ENCODE measurements at places on chromosomes 16 and 17.

- no peak for DNase-seq
Measured at GRCh38 chr17:6470751-6471521, 26.7 kb downstream of the PIMREG start.

DNA sequence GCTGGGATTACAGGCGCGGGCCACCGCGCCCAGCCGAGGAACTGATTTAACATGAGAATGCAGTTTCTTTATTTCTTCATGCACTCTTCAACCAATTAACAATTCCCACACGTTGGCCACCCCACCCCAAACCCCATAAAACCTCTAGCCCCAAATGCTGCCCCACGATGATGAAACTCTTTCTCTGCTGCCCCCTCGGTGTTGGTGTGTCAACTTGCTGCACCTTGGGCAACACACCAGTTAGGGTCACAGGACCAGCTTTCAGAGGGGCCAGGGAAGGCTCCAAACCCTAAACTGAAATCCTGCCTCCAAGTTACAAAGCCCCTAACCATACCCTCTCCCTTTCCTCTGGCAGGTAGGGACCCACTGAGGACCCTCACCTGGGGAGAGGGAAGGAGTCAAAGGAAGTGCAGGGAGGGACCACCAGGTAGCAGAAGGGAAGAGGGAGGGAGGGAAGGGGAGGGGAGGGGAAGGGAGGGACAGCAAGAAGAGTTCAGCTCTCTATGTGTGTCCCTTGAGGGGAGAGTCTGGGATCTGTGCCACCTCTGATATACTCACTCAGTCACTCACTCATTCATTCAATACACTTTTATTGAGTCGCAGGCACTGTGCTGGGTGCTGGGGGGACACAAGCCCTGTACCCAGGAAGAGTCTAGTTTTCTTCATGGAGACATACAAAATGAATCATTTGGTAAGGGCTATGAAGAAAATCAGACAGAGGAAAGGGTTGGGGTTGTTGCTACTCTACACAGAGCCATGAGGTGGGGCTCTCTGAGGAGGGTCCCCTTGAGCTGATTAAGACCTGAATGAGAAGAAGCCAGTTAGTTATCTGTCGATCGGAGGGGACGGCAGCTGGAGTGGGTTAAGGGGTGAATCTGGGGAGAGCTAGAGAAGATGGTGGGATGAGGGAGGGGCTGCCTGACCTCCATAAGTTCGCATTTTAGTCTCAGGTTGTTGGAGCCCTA is 3.9 kb downstream of the PLXDC1 start:
- DNase-seq = no peak

GRCh38 chr16:2858245-2859025 is 465 bp upstream of the PRSS22 start:
- no peak for DNase-seq

DNA sequence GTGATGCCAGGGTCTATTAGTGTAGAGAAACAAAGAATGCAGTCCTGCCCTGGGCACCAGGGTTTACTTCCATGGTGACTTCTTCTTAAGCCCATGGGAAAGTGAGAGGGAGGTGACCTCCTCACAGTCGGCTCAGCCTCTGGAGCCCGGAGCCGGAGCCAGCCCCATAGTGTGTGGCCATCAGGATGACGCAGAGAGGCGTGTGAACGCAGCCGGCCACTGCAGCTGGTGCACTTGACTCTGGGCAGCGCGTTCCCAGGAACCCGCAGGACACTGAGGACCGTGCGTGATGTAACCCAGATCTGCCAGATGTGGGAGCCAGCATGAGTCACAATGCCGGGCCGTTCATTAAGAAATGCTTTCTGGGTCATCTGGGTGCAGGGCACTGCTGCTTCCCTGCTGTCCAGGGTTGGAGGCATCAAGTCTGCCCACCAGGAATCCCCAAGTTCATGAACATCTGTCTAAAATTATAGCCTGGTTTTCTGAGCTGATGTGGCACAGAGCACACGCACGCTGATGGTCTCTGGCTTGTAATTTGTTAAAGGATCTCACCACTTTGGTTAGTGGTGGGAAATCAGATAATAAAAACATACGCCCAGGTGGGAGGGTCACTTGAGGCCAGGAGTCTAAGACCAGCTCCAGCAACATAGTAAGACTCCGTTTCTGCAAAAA is 114.1 kb downstream of the PITPNC1 start:
- DNase-seq = no peak

GRCh38 chr16:65600629-65601028 is 478.8 kb upstream of the CDH11 start:
- no peak for DNase-seq

DNA sequence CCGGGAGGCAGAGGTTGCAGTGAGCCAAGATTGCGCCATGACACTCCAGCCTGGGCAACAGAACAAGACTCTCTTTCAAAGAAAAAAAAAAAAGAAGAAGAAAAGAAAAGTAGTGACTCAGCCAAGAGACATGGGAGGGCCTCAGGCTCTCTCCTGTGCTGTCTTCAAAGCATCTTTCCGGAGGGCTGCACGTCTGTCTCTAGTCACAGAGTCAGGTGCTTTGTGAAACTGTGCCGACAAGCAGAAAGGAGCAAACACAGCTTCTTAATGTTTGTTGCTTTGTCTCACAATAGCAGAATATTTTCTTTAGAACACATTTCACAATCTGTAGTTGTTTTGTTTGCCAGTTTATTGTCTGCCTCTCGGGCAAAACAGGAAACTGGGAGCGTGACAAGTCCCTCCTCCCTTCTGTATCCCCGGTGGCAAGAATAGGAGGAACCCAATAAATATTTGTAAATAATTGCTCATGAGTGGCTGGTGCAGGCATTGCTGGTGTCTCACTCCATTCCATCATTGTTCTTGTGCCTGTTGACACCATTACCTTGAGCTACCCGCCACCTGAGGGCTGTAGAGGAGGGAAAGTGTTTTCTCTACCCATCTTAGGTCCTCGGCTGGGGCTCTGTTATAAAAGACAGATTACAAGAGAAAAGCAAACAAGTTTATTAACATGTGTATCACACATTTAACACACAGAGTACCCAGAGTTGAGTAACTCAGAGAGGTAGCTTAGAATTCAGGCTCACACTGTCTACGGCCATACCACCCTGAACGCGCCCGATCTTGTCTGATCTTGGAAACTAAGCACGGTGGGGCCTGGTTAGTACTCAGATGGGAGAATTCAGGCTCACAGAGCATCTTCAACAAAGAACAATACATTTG is 5.5 kb downstream of the GAST start:
- no peak for DNase-seq

DNA sequence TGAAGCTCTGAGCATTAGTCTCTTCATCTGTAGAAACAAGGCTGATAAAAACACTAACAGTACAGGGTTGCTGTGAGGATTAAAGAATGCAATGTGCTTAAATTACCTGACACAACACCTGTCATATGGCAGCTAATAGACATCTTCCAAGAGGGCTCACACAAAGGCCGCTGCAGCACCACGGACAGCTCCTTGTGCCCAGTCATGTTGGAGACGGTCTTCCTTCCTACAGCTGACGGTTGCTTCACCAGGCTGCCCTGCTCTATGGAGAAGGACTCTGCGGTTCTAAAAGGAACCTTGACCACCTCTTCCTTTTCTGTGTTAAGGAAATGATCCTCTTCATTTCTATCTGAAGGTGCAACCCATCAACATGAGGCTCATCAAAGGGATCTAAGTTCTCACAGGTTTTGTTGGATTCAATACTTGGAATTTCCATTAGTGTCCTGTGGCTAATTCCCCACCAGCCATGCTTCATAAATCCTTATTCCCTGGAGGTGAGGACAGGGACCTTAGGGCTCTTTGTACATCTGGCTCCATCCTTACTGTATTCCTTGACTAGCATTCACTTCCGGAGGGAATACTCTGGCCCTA is 138.9 kb upstream of the CES5A start:
- no peak for DNase-seq

DNA sequence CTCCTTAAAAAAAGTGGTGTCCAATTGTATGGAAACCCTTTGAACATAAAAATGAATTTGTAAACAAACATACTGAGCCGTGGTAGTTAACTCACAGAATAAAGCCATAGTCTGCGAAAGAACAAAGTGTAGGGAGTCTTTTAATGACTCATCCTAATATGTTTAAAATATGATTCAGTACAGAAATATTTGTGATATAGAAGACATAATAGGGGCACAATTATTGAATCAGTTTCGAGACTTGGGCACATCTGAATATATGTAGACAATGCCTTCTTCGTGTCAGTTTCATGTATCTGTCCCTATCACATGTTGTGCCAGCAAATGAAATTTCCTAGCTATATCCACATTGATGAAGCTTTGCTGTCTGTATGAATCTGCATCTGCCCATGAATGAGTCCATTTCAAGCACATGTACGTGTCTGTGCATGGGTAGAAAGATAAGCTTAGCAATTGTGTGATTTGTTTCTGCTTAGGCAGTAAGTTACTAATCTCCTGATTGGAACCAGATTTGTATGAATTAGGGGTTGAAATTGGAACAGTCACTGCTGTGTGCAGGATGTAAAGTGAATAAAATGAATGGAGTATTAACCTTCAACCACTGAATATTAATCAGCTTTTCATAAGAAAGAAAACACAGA is 112.5 kb upstream of the SOX9 start:
- no peak for DNase-seq

- DNase-seq = no peak
Measured at GRCh38 chr16:23432176-23433128, 20.5 kb downstream of the COG7 start.

DNA sequence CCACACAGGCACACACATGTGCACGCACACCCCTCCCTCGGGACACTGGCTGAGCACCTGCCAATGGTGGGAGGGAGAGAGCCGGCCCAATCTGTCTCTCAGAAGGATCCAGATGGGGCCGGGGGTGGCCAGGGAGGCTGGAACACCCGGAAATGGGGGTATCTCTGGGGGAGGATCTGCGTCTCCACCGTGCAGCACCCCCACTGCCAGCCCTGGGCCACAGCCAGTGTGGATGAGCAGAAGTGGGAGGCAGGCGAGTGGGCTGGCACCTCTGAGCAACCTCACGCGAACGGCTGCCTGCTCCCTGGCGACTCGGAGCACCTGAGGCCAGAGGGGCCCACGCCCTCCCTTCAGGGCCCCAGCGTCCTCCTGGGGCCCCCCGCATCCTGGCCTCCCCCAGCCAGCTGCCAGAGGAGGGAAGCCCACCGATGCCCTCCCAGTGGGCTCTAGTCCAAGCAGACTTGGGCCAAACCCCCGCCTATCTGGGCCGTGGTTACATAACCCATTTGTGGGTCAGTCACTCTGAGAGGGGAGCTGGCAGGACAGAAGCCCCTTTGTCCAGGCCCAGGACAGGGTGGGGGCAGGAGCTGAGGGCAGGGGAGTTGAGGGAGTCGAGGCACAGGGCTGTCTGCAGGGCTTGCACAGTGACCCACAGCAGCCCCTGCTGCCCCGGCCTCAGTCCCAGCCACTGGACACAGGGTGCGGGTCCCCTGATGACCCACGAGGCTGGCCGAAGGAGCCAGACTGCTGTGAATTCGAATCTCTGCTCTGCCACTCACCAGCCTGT is 5.6 kb downstream of the CASKIN1 start:
- DNase-seq = no peak

- DNase-seq = no peak
Measured at GRCh38 chr17:82356845-82357355, 2.1 kb upstream of the TEX19 start.

GRCh38 chr17:65078441-65079160 is 22.1 kb upstream of the GNA13 start:
- no peak for DNase-seq

DNA sequence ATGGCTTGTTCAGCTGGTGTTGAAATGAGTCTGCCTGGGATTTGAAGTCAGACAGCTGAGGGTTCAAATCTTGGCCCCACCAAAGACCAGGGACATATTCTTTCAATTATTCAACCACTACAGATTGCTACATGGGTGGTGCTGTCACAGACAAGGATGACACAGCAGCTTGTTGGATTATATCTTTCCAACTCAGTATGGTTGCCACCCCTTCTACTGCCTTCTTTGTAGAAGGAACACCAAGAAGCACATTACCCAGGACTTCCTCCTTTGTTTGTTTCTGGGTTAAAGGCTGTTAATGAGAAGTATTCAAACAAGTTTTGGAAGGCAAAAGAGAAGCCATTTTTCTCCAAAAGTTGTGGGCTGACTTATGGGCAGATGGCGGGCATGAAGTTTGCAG is 78.6 kb downstream of the COPRS start:
- no peak for DNase-seq

DNA sequence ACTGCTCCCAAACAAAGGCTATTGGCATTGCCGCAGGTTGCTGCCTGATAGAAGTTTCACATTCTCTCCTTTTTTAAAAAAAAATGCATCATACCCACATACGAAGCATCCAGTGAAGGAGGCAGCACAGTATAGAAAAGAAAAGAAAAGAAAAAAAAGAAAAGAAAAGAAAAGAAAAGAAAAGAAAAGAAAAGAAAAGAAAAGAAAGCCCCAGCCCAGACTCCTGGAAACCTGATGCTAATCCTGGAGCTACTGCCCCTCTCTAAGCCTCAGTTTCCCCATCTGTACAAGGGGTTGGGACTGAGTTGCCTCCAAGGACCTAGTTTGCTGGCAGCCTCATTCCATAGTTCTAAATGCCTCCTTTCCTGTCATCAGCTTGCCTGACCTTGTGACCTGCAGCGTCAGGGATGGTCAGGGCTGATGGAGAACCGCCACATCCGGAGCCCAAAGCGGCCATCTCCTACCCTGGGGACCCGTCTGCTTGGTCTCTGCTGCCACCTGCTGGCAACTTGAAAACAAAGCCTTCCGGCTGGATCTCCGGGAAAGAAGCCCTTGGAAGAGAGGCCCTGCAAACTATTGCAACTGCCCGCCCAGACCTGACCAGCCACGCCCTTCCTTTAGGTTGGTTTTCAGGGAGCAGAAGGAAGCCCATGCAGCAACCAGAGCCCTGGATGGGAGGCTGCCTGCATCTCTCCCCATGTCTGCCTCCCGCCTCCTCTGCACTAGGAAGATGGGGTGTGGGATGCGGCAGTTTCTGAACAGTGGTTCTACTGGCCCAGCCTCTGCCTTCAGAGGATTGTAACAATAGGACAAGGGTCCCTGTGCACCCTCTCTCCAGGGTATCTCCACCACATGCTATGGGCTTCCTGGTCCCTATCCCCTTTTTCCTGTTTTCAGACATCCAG is 13.0 kb downstream of the AIPL1 start:
- peak; percentile 64 for DNase-seq

DNA sequence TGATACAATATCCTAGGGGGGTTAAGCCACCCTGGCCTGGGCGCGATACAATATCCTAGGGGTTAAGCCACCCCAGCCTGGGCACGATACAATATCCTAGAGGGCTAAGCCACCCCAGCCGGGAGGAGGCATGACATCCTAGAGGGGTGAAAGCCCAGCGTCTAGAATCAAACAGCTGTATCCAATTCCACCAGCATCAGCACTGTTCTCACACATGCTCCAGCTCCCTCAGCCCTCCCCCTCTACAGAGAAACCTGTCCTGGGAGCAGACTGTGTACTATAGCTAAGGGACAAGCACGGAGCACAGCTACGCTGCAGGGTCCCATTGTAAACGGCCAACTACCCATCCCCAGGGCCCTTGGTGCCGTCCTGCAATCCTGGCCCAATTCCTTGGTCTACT is 6.2 kb downstream of the GINS2 start:
- DNase-seq = no peak

- no peak for DNase-seq
Measured at GRCh38 chr17:43822570-43823190, 10.3 kb downstream of the MPP3 start.

GRCh38 chr17:50587571-50587970 is 27.1 kb downstream of the CACNA1G start:
- no peak for DNase-seq

GRCh38 chr17:12619459-12620199 is 46.1 kb upstream of the MYOCD start:
- DNase-seq = no peak

- no peak for DNase-seq
Measured at GRCh38 chr17:17922070-17922614, 50.1 kb downstream of the TOM1L2 start.

- no peak for DNase-seq
Measured at GRCh38 chr16:85819771-85820170, 20.3 kb downstream of the COX4I1 start.

GRCh38 chr17:72504783-72505182 is 384.0 kb downstream of the SOX9 start:
- DNase-seq = no peak

Measured in stimulated activated CD4-positive, alpha-beta T cell treated with anti-CD3 and anti-CD28 coated beads, TNF-alpha, amount 100 ng/mL, for 1 hour (primary cell).